Endothelial cell of umbilical vein (primary cell): ENCODE measurements at places on chromosomes 13 and 19. TPM values are rescaled to one million over a fixed set of nuclear protein-coding genes. Genes with fewer than 3 reads are reported as not detected.

DNA sequence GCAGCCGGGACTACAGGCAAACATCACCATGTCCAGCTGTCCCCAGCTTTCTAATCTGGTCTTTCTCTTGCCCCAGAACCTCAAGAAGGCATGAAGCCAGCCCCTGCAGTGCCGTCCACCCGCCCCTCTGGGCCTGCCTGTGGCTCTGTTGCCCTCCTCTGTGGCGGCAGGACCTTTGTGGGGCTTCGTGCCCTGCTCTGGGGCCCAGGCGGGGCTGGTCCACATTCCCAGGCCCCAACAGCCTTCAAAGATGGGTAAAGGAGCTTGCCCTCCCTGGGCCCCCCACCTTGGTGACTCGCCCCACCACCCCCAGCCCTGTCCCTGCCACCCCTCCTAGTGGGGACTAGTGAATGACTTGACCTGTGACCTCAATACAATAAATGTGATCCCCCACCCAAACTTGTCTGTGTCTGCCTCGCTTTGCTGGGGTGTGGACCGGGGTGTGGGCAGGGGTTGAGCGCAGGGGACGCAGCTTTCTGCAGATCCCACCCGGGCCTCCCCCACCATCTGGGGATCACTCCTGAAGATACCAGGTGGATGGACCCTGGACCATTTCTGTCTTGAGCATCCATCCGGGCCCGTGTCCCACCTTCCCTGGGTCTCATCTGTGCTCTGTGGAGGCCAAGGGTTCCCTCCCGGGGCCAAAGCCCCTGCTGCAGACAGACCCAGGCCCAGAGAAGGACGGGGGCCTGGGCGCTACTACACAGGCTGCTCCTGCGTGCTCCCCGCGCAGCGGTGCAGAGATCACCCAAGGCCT lies 15.3 kb downstream of the PRKCSH start:
- no peak for DNase-seq

The SHISA2 gene
- 2.5 and 4.7 TPM in 2 replicates for total RNA-seq

GRCh38 chr19:15412832-15413231 lies 6.0 kb downstream of the AKAP8L start:
- DNase-seq: no peak

The EPS8L1 gene
- 18.1 and 28.9 TPM in 2 replicates for total RNA-seq
